Suppressor macrophage treated with lipopolysaccharide for 1 hour (primary cell): ENCODE measurements at places on chromosomes 3 and 15.
A peak's percentile ranks its signal among the peaks of the same experiment; 100 is the strongest.

- peak; percentile 41 for DNase-seq
Measured at GRCh38 chr3:28295898-28296490, 52.5 kb upstream of the ZCWPW2 start.

GRCh38 chr15:33670567-33670966, 297.7 kb upstream of the CHRM5 start:
- no peak for DNase-seq

- DNase-seq: peak; percentile 14
Measured at GRCh38 chr15:56739964-56740640, 6.8 kb upstream of the ZNF280D start.

DNA sequence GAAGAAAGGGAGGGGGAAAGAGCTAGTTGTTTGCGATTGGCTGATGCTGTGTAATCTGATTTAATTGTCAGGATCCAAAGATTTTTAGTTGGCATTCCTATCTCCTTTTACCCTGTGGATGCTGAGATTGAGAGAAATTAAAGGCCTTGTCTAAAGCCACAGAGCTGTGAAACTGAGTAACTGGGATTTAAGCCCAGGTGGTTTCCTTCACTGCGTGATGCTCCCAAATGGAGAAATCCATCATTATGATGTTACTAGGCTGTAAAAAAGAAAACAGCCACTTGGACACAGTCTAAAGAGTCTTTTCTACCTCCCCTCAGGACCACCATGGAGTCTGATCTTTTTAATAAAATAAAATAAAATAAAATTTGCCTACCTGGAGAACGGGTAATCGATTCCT, 883.0 kb upstream of the NR2F2 start:
- no peak for DNase-seq

GRCh38 chr3:55676643-55677042, 189.5 kb upstream of the WNT5A start:
- DNase-seq: no peak

DNA sequence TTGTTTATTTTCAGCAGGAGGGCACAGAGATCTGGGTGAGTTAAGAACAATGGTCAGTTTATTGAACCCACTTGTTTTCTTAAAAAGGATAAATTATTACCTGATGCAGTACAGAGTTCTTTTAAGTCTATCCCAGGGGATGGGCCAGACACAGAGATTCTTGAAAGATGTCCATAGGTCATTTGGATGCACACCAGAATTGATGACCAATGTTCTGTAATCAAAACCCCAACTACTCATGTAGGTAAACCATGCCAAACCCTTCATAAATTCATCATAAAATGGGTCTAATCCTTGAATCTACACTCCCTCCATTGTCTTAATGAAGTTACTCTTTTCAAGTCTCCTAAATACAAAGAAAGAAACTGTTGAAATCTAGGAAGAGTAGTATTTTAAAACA, 273.0 kb upstream of the COL8A1 start:
- DNase-seq: no peak

GRCh38 chr3:143847787-143848631, at the start of gene SLC9A9:
TSS of gene SLC9A9 (minus strand) at chr3:143848468. CDS start at chr3:143848322, 146 bp downstream.
- peak; percentile 88 for DNase-seq

GRCh38 chr15:67003586-67003985, 61.8 kb upstream of the SMAD3 start:
- DNase-seq: peak; percentile 46

DNA sequence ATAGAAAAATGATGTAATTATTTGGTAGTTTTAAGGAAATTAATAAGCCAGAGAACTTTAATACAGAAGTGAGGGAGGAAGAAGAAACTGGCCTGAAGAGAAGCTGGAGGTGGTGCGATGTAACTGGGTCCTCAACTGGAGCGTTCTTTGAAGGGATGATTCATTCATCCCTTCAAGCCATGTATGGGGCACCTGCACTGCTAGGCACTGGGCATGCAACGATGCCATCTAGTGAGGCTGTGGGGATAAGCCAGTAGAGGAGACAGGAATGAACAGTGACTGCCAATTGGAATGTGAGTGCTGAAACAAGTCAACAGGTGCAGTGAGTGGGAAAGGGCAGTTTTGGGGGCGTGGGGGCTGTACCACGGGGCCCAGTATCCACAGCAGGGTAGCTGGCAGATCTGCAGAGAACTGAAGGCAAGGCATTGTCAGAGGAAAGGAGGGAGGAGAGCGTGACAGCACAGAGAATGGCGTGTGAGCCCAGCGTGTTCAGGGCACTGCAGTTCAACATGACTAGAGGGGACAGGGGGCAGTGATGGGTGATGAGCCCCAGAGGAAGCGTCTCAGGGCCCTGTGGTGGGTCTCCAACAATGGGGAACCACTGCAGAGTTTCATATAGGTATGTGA, 3.8 kb upstream of the KIF23 start:
- no peak for DNase-seq

GRCh38 chr3:30162579-30162978, 443.8 kb upstream of the TGFBR2 start:
- DNase-seq: peak; percentile 54

DNA sequence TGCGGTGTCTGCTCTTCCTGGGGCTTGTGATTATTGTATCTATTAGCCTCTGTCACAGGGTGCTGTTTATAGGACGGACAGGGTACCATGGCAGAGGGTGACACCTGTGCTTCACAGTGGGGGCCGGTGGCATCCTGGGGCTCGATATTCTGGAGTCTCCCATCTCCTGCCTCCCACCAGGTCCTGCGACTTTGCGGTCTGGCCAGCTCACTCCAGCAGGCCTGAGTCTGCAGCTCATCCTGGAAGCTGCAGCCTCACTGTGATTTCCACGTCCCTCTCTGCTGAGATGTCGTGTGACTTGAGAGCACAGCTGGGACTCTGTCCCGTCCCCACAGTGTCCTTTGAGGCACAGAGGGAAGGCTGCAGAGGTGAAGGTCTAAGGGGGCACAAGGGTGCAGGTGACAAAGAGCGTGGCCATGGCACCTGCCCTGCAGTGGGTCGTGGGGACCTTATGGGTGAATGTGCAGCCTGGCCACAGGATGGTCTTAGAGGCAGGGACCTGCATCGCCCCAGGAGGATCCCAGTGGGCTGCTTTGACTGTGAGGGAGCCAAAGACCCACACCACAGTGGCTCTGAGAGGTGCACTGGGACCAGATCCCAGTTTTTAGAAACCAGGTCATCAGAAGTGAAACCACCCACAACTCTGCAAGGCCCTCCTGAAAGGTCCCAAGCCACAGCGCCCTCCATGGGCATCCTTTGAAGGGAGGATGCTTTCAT, 172.8 kb downstream of the KLF13 start:
- no peak for DNase-seq

DNA sequence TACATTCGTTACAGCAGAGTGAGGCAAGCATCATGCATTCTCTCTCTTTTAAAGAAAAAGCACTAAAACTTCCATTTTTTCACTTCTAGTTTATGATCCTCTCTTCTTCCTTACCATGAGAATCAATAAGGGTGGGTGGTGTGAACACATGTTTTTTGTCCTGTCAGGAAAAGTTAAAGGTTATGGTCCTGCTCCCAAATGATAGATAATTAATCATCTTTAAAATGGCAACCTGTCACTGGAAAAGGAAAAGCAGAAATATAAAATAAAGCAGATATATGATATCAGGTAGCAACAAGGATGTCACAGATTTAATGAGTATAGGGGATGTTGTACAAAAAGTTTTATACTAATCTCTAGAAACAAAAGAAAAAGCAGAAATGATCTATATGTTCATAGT, 56.4 kb upstream of the PHLDB2 start:
- DNase-seq: no peak

DNA sequence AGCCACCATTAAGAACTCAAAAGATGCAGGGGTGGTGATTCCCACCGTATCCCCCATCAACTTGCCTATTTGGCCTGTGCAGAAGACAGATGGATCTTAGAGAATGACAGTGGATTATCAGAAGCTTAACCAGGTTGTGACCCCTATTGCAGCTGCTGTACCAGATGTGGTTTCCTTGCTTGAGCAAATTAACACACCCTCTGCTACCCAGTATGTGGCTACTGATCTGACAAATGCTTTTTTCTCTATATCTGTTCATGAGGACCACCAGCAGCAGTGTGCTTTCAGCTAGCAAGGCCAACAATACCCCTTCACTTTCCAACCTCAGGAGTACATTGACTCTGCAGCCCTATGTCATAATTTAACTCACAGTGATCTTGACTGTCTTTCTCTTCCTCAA, 8.6 kb upstream of the MCF2L2 start:
- DNase-seq: no peak

- no peak for DNase-seq
Measured at GRCh38 chr3:13278783-13279531, 141.2 kb downstream of the NUP210 start.

- DNase-seq: no peak
Measured at GRCh38 chr3:131713416-131714123, 210.8 kb upstream of the MRPL3 start.

DNA sequence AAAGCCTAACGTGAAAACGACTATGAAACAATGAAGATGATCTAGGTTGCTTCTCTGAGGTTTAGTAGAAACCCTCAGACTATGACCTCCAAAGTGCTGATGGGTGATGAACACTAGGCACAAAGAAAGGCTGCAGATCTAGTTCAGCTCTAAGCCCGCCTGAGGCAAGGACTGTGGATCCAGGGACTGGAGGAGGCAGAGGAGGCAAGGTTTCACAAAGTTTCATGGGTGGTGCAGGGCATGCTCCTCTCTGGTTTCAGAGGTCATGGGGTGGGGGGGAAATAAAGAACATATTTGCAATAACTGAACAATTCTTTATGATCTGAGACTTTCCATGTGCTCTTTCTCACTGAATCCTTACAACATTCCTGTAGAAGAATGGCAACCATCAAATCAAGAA, 679.2 kb downstream of the NTRK3 start:
- DNase-seq: no peak

- no peak for DNase-seq
Measured at GRCh38 chr3:149266736-149267135, 45.1 kb upstream of the CP start.

DNA sequence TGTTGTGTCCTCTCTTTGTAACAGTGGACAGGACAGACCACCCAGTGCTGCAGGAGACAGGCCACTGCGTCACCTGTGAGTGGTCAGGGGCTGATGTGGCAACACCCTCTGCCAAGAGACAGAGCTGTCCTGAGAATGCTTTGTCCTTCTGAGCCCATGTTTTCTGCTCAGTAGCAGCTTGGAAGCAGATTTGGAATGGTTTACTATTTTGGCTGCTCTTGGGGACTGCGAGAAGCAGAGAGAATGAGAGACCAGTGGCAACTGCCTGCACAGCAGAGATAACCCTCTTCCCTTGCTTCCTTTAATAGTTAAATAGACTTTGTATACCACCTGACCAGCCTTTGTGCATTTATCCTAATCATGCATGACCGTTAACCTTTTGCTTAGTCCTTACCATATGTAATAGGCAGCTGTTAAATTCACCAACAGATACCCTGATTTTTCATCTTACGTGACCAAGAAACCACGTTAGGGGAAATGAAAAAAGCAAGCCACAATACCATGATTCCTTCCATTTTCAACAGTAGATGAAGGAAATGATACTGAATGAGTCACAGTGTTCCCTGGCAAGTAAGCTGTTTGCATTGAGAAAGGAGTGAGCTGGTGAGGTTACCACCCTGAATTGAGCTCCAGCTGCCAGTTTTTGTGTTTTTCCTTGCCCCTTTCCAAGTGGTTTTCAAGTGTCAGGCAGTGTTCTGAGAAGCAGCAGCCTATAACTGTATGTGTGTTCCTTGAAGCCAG, 35.5 kb downstream of the B3GALNT1 start:
- DNase-seq: peak; percentile 65

GRCh38 chr15:90042766-90043529, 41.8 kb downstream of the ZNF710 start:
- DNase-seq: no peak

DNA sequence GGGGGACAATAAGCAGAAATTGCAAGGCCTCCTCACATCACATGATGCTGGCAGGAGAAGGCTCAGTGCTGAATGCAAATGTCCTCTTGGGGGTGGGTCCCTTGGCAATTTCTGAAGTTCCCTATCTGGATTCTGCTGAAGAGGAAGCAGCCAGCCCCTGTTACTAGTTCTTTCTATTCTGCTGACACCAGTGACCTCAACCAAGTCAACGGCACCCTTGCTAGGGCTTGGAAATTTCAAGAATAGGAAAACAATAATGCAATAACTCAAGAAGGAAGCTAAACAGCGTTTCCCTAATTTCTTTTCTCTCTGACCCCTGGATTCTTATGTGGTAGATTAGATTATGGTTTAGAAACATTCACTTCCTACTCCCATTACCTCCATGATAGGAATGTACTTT, 46.2 kb upstream of the FOXP1 start:
- peak; percentile 92 for DNase-seq

- no peak for DNase-seq
Measured at GRCh38 chr3:187957165-187957581, 196.8 kb upstream of the LPP start.

DNA sequence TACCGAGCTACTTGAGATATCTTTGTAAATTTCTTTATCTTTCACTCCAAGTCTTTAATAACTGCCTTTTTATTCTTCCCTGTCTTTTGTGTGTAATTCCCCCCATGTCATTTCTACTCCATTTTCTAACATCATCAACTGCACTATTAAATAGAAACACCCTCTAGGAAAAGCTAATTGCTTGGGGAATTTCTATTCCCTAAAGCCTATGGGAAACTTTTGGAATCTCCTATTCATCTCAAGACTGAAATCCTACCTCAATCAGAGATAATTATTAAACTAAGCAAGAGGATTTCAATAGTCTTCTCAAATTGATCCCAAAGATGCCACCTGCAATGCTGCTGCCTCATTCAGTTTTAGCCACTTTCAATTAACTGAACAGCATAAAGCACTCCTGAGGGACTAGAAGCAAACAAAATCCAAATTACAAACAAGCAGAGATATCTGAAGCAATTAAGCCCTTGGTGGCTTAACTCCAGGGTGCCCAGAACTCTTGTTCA, 598.7 kb downstream of the IGSF11 start:
- no peak for DNase-seq

GRCh38 chr15:79028411-79028964, 62.1 kb downstream of the RASGRF1 start:
- DNase-seq: peak; percentile 57

GRCh38 chr3:132253262-132253878, 63.8 kb upstream of the ACP3 start:
- peak; percentile 72 for DNase-seq

GRCh38 chr3:73530022-73530396, 94.7 kb downstream of the PDZRN3 start:
- DNase-seq: no peak

GRCh38 chr3:48238531-48239085, 2.3 kb upstream of the ZNF589 start:
- no peak for DNase-seq

DNA sequence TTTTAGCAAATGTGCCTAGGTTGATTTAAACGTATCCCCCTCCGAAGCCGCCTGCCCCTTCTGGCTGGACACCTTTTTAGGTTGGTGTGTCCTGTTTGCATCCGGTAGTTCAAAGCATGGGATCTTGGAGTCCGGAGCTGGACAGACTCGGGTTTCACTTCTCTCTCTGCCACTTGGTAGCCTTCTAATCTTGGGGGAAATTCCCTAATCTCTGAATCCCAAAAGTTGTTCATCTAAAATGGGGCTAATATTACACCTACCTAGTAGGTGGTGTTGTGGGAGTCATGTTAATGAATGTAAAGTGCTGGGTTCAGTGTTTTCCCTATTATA, 760 bp downstream of the FANCI start:
- DNase-seq: peak; percentile 46

- no peak for DNase-seq
Measured at GRCh38 chr3:28291577-28291976, 50.2 kb downstream of the CMC1 start.
